ENCODE measurements at places on chromosomes 7 and 10. TPM values are rescaled to one million over a fixed set of nuclear protein-coding genes. Genes with fewer than 3 reads are reported as not detected.

The TAS2R41 gene
- total RNA-seq = not detected

The TLL2 gene
- total RNA-seq = 0.05 TPM

- H3K4me3 ChIP-seq = no peak overlapping the region
- H3K27ac ChIP-seq = no peak overlapping the region
- H3K4me1 ChIP-seq = peaks cover 54% of the 10 kb centered on the region
- peaks cover 20% of the 10 kb centered on the region for H3K36me3 ChIP-seq
These were observed 9.5 kb upstream of the SUN1 start for GRCh38 chr7:822692-823276.

- H3K4me1 ChIP-seq = no peaks in the 10 kb centered on the region
- no peak overlapping the region for H3K4me3 ChIP-seq
- no peak for DNase-seq
- H3K36me3 ChIP-seq = no peaks in the 10 kb centered on the region
- peaks cover 2% of the 10 kb centered on the region for H3K27me3 ChIP-seq
- H3K27ac ChIP-seq = no peak overlapping the region
These were observed 567.6 kb downstream of the GRM8 start for GRCh38 chr7:126685018-126685573.

GRCh38 chr10:13859979-13860654 lies 273.4 kb downstream of the PRPF18 start:
- H3K27ac ChIP-seq = no peak overlapping the region
- H3K4me1 ChIP-seq = peaks cover 5% of the 10 kb centered on the region
- H3K27me3 ChIP-seq = no peaks in the 10 kb centered on the region
- no peak overlapping the region for H3K4me3 ChIP-seq
- DNase-seq = no peak

DNA sequence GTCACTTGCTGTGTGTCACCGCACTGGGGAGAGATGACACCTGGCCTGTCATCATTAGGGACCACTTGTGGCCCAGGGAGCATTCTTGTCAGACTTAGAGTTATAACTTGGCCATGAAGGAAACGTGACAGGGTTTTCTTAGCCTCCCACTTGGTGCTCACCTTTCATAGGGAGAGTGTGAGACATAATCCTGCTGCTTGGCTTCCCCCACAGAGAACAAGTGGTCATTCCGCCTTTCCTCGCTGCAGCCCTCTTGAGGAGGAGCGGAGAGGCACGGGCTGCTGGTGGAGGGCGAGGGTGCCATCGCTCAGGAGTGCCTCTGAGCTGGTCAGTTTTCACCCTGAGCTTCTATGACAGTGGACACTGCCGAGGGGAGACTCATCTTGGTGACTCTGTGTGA lies 125.0 kb upstream of the GJD4 start:
- no peaks in the 10 kb centered on the region for H3K27me3 ChIP-seq
- H3K36me3 ChIP-seq = peaks cover 5% of the 10 kb centered on the region
- H3K27ac ChIP-seq = no peak overlapping the region
- H3K4me1 ChIP-seq = peaks cover 9% of the 10 kb centered on the region
- no peak for DNase-seq

DNA sequence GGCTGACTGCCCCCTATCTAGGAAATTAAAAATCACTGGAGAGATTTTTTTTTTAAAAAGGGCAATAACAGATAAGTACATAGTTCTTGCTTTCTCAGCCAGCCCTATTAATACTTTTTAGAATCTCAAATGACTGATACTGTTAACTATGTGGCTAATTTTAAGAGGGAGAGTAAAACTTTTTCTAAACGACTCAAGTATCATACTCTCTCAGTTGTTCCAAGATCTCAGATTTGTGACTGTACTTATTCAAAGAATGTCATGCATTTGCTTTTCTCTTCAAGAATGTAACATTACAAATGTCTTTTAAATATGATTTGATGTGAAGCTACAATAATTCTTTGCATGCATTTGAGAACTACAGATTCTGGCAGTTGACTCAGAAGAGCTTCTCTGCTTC lies 55.4 kb upstream of the RAB11FIP2 start:
- no peak overlapping the region for H3K27ac ChIP-seq
- H3K27me3 ChIP-seq = peaks cover 16% of the 10 kb centered on the region
- DNase-seq = no peak
- peaks cover 2% of the 10 kb centered on the region for H3K4me1 ChIP-seq

GRCh38 chr7:17298102-17298839 lies at the start of gene AHR:
Gene AHR (plus strand): TSS chr7:17298652. CDS start chr7:17299265, 613 bp downstream.
- H3K4me3 ChIP-seq = peak within 1 kb of the TSS; percentile 90
- H3K36me3 ChIP-seq = peaks cover 3% of the 10 kb centered on the region
- peak; percentile 95 for DNase-seq
- peaks cover 17% of the 10 kb centered on the region for H3K4me1 ChIP-seq
- no peaks in the 10 kb centered on the region for H3K27me3 ChIP-seq

GRCh38 chr7:157043745-157044144 lies 33.3 kb upstream of the MNX1 start:
- no peak for DNase-seq
- no peaks in the 10 kb centered on the region for H3K36me3 ChIP-seq
- H3K27me3 ChIP-seq = peaks cover 1% of the 10 kb centered on the region
- no peak overlapping the region for H3K27ac ChIP-seq
- no peak overlapping the region for H3K4me3 ChIP-seq
- H3K4me1 ChIP-seq = no peaks in the 10 kb centered on the region

- no peak overlapping the region for H3K27ac ChIP-seq
- no peak overlapping the region for H3K4me3 ChIP-seq
- peaks cover 2% of the 10 kb centered on the region for H3K36me3 ChIP-seq
These were observed 255.9 kb downstream of the USP6NL start for GRCh38 chr10:11355592-11355991.

DNA sequence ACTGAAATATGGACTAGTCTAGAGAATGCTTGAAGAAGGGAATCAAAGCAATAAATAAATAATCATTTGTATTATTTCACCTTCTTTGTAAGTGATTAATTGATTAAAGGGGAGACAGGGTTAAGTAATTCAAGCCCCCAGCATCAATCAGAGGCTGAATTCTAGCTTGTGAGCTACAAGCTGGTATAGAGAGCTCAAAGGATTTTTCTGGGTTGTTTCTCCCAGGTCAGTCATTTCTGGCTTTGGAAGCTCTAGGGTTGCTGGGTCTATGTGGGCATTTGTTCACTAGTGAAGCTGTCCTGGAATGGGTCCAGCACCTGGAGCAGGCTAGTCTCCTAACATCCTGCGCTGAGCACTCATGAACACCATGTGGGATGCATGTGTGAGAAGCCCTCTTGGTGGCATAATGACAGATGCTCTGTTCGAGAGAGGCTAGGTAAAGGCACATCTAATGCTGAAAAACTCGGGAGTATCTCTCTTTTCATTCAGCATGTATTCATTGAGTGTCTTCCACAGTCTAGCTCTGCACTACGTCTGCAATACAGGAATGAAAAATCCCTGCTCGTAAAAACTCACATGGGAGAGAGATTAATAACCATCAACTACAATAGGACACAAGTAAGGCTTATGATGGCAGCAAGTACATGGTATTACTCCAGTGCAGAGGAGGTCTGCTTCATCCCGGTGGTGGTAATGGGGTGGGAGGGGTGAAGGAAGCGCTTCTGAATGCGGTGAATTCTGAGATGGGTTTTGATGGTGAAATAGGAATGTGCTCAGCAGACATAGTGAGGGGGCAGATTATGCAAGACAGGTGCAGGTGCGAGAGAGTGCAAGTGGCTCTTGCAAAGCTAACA lies 68.0 kb upstream of the NRP1 start:
- H3K27ac ChIP-seq = no peak overlapping the region
- H3K4me1 ChIP-seq = no peaks in the 10 kb centered on the region
- H3K36me3 ChIP-seq = no peaks in the 10 kb centered on the region
- no peak for DNase-seq
- peaks cover 32% of the 10 kb centered on the region for H3K27me3 ChIP-seq

- no peak for DNase-seq
- H3K36me3 ChIP-seq = no peaks in the 10 kb centered on the region
- no peaks in the 10 kb centered on the region for H3K27me3 ChIP-seq
- no peak overlapping the region for H3K27ac ChIP-seq
- H3K4me3 ChIP-seq = no peak overlapping the region
These were observed 36.1 kb upstream of the MDFIC start for GRCh38 chr7:114885836-114886235.

- peak; percentile 65 for DNase-seq
- H3K36me3 ChIP-seq = peaks cover 2% of the 10 kb centered on the region
- peak overlapping the region; percentile 83 for H3K27ac ChIP-seq
These were observed 517 bp downstream of the ITGB1 start for GRCh38 chr10:32957341-32958084.
